ENCODE measurements at places on chromosomes 13 and 19.

DNA sequence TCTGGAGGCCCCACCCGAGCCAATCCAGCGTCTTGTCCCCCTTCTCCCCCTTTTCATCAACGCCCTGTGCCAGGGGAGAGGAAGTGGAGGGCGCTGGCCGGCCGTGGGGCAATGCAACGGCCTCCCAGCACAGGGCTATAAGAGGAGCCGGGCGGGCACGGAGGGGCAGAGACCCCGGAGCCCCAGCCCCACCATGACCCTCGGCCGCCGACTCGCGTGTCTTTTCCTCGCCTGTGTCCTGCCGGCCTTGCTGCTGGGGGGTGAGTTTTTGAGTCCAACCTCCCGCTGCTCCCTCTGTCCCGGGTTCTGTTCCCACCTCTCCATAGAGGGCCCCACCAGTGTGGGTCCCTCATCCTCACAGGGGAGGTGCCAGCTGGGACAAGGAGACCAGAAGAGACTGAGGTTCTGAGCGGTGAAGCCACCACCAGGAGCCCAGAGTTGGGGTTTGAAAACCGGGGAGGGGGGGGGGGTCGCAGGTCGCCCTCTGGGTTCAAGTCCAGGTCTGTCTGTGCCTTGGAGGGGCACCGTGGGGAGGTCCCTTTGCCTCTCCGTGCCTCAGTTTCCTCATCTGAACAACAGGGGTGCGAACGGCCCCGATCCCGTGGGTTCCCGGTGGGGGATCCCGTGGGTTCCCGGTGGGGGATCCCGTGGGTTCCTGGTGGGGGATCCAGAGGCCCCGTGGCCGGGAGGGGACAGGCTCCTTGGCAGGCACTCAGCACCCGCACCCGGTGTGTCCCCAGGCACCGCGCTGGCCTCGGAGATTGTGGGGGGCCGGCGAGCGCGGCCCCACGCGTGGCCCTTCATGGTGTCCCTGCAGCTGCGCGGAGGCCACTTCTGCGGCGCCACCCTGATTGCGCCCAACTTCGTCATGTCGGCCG lies at the start of gene ELANE:
Gene ELANE (plus strand): TSS at position 168 of the 878 bp plus-strand sequence. CDS start 26 bp downstream, at position 194.
- no peak for DNase-seq

DNA sequence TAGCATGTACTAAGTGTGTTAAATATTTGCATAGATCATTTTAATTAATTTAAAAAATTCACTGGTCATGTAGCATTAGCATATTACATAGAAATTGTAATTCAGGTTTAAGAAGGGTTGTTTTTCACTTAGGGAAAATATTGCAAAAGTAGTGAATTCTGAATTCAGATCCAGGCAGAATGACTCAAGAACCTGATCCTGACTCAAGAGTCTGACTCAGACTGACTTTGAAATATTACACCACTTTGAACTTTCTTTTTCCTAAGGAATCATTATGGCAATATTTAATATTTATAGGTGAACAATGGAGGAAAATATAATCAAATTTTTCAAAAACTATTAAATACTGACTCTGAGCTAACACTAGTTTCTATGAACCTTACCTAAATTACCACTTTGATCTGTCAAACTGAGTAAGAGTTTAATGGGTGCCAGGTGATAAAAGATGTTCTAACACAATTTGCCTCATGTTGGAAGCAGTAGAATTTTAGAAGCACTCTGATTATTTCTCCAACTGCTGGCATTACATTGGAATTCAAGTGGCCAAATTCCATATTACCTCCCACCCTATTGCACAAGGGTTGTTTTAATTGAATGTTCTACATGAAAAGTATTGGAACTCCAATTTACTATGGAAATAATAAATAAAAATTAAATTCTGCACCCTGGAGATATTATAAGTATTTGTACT lies 261.6 kb downstream of the SLITRK1 start:
- no peak for DNase-seq

GRCh38 chr19:43643326-43643725 lies 3.7 kb upstream of the CADM4 start:
- DNase-seq, result no peak

DNA sequence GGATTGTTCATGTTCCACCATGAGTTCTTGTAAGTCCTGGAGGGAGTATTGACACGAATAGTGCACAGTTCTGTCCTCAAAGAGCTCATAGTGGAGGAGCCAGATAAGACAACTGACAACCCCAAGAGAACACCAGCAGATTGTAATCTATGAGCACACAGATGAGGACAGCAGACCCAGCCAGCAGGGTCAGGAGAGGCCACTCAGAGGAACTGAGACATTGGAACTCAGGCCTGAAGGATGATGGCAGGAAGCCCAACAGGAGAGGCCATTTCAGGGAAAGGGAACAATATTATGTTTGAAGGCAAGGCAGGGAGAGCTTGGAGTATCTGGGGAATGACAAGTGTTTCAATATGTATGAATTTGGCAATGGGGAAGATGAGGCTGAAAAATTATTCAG lies 63.7 kb upstream of the IPO5 start:
- no peak for DNase-seq

GRCh38 chr13:79386125-79386826 lies 19.8 kb downstream of the RBM26 start:
- DNase-seq, result no peak

DNA sequence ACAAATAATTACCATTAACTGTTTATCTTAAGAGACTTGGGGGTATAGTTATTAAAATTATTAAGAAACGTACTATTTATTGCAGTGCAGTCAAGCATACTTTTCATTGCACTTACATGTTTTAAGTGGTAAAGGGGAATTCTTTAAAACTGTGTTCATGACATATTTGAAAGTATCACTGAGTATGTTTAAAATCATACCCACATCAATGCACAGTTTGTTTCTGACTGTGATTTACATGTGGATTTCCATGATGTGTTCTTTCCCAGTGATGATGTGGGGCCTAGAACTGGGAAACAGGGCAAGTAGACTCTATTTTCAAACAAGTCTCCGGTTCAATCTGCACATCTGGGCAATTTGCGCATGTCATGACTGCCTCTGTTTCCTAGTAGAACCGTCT lies 340.5 kb upstream of the OBI1 start:
- no peak for DNase-seq

DNA sequence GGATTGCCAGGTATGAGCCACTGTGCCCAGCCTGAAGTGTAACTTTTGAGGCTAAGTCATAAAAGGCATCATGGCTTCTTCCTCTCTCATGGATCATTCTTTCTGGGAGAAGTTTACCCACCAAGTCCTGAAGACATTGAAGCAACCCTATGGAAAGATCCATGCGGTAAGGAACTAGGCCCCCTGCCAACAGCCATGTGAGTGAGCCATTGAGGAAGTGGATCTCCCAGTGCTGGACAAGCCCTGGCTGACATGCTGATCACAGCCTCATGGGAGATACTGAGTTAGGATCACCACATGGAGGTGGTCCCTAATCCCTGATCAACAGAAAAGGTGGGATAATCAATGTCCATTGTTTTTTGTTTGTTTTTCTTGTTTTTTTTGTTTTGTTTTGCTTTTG lies 3.3 kb upstream of the NUDT19 start:
- no peak for DNase-seq

GRCh38 chr13:47170971-47171370 lies 274.1 kb upstream of the HTR2A start:
- no peak for DNase-seq

DNA sequence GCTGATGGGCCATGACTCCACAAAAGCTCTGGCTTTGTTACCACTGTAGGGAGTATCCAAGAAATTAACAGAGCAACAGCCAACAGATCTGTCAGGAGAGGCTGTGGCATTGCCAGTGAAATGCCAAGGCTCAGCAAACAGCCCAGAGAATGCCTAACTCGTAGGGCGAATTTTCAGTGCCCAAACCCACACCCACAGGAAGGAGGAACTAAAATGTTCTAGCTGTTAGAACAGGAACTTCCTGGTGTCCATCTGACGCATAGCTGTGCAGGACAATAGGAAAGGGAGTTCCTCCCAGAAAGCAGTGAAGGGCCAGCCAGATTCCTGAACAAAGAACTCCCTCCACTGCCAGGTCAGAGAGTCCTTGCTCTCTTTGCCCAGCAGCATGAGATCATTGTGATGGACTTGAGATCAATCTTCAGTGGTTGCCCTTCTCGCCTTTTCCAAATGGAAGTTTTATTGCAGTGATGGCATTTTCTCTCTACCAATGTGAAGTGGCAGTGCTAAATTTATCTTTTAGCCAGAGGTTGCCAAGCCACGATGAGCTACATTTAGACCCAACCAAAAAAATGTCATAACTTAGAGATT lies 224.2 kb upstream of the STARD13 start:
- no peak for DNase-seq

DNA sequence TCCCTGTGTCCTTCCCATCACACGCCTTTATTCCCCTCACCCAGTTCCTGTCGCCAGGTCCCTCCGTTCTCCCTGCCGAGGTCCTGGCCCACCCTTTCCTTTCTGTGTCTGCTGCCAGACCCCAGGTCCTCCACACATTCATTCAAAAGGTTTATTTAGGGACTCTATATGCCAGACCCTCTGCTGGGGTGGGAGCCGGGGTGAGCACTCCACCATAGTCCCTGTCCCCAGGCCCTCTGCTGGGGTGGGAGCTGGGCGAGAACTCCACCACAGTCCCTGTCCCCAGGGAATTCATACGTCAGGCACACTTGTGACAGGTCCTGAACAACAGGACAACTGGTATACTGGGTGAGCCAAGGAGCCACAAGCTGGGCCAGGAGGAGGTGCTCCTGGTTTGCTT lies 34.4 kb upstream of the TUBGCP3 start:
- DNase-seq, result no peak

DNA sequence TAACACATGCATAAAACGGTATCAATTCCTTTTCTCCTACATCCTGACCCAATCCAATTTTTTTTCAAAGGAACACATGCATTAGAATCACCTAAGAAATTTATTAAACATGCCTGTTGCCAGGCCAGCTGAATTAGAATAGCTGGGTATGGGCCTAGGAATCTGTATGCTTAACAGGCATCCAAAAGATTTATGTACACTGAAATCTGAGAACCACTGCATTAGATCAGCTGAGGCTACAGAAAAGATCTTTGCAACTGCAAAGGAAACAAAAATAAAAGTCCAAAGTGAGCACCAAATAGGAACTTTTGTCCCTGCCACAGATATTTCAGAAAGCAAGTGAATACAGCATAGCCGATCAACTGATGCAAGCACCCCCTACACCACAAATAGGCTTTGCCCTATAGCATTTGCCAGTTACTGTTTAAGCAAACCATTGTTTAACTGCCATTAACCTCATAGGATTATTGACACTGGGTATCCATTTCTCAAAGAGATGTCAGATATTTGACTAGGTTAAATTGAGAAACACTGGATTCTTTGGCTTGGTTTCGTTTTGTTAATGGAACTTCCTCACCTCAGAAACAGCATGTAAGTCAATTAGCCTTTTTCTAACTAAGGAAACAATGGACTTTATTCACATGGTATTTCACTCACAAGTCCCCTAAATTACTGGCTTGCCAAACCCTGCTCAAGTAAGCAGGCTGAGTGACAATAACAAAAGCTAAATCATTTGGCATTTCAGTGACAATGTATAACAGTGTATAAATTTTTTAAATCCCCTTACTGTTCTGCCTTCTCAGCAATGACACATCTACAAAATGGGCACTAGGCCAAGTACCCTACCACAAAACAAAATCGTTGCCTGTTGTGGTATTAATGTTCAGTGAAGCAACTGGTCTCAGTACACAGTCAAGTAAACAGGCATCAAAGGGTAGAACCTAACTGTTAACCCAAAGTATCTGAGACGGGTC lies 67.8 kb downstream of the SUCLA2 start:
- no peak for DNase-seq

DNA sequence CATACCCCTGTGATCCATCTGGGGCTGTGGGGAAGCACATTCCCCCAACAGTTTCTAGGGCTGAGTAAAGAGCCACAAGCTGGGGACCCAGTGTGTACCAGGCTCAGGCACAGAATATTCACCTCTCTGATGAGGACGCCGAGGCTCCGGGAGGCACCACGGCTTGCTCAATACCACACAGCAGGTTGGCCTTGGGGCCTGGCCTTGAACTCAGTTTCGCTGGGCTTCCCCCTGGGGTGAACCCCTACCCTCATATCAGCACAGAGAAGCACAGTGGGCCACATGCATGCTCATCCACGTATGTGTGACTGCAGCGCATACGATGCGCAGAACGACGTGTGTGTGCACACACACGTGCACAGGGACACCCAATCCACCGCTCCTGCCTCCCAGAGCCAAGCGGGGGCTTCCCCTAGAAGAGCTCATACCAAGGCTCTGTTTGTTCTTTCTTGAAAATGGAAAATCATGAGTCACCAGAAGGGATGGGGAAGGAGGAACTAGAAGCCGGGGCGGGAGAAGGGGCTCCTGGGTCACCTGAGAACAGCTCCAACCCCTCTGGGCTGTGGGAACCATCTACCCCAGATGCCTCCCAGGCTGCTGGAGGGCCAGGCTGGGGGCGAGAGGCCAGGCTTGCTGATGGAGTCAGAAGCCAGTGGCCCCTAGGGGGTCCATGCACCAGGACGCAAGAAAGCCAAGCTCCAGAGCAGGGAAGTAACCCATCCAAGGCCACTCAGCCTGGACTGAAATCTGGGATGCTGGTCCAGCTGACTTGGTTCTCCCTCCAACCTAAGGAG lies 4.9 kb upstream of the PDE4C start:
- no peak for DNase-seq

- DNase-seq, result no peak
Observed at GRCh38 chr13:47455626-47456025, 545.4 kb downstream of the SUCLA2 start.

DNA sequence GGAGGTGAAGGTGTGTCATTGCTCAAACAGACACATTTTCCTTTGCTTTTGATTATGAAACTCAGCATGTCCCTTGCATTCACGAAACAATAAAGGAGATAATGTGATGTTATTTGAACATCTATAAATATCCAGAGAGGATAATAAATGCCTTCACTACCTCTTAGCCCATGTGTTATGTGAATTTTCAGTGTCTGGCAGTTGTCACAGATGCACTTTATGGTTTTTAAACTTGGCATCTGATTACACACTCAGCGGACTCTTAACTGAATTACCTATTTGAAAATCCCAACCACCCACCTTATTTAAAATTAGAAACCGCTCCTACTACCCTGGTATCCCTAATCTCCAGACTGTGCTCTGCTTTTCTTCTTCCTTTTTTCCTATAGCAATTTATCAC lies 254.2 kb downstream of the COG6 start:
- DNase-seq, result no peak

- DNase-seq, result no peak
Observed at GRCh38 chr13:36673838-36674326, at the start of gene SERTM1. TSS of gene SERTM1 (plus strand) at chr13:36674020. CDS start at chr13:36695079, 21,059 bp downstream.

- no peak for DNase-seq
Observed at GRCh38 chr19:47228168-47228936, 2.6 kb downstream of the BBC3 start.

GRCh38 chr19:40503320-40503695 lies 36.5 kb downstream of the SPTBN4 start:
- DNase-seq, result no peak

GRCh38 chr13:71613066-71613745 lies 253.8 kb downstream of the DACH1 start:
- no peak for DNase-seq

GRCh38 chr19:42024622-42025111 lies 30.6 kb upstream of the ATP1A3 start:
- DNase-seq, result no peak
